ENCODE measurements at places on chromosomes 13 and 19.
A peak's percentile ranks its signal among the peaks of the same experiment; 100 is the strongest.

DNA sequence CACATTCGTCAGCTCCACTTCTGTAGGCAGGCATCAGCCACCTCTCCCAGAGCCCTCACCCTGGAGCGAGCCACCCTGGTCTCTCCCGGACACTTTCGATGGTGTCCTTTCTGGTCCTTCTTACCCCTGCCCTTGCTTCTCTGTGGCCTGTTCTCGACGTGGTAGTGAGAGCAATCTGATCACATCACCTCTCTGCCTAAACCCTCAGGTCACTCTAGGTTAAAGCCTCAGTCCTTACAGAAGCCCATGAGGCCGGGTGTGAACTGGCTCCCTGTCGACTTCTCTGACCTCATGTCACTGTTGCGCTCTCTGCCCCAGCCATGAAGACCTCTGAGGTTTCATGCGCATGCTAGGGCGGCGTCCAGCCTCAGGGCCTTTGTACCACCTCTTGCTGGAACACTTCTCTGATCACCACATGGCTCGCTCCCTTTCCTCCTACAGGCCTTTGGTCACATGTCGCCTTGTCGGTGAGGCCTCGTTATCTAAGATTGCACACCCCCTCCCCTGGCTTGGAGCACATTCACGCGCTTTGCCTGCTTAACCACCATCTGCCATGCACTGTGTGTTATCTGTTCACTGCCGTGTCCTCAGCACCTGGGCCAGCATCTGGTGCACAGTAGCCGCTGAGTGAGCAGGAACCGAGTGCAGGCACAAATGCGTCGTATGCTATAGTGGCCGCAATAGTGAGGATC lies 101.5 kb downstream of the DPF1 start:
- no peaks in the 10 kb centered on the region for H3K4me1 ChIP-seq
- no peak overlapping the region for H3K27ac ChIP-seq
- no peak overlapping the region for H3K4me3 ChIP-seq
- H3K36me3 ChIP-seq, result peaks cover 10% of the 10 kb centered on the region

- H3K36me3 ChIP-seq, result no peaks in the 10 kb centered on the region
- H3K4me3 ChIP-seq, result no peak overlapping the region
Observed at GRCh38 chr13:76000131-76000530, 364.0 kb downstream of the LMO7 start.

DNA sequence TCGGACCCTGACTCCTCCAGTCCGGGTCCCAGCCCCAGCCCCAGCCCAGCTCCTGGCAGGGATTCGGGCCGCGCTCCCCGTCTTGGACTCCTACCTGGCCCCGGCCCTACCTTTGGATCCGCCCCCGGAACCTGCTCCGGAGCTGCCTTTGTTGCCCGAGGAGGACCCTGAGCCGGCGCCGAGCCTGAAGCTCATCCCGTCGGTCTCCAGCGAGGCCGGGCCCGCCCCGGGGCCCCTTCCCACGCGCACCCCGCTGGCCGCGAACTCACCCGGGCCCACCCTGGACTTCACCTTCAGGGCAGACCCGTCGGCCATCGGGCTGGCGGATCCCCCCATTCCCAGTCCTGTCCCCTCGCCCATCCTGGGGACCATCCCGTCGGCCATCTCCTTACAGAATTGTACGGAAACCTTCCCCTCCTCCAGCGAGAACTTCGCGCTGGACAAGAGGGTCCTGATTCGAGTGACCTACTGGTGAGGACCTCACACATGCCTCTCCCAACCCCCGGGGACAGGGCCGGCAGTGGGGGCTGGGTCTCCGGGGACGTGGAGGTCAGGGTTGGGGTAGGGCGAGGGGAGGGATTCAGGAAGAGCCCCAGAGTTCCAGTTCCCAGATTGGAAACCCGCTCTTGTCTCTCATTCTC lies 732 bp downstream of the SELENOV start:
- peaks cover 9% of the 10 kb centered on the region for H3K27me3 ChIP-seq
- H3K27ac ChIP-seq, result no peak overlapping the region
- DNase-seq, result no peak
- H3K4me1 ChIP-seq, result peaks cover 12% of the 10 kb centered on the region

GRCh38 chr19:23787106-23787505 lies 28.4 kb upstream of the ZNF681 start:
- no peak for DNase-seq
- H3K4me1 ChIP-seq, result no peaks in the 10 kb centered on the region
- H3K4me3 ChIP-seq, result no peak overlapping the region
- peaks cover 8% of the 10 kb centered on the region for H3K36me3 ChIP-seq
- H3K27me3 ChIP-seq, result no peaks in the 10 kb centered on the region

- H3K27me3 ChIP-seq, result peaks cover 3% of the 10 kb centered on the region
- H3K36me3 ChIP-seq, result no peaks in the 10 kb centered on the region
- no peak overlapping the region for H3K27ac ChIP-seq
Observed at GRCh38 chr13:29499506-29500165, 95.9 kb downstream of the SLC7A1 start.

DNA sequence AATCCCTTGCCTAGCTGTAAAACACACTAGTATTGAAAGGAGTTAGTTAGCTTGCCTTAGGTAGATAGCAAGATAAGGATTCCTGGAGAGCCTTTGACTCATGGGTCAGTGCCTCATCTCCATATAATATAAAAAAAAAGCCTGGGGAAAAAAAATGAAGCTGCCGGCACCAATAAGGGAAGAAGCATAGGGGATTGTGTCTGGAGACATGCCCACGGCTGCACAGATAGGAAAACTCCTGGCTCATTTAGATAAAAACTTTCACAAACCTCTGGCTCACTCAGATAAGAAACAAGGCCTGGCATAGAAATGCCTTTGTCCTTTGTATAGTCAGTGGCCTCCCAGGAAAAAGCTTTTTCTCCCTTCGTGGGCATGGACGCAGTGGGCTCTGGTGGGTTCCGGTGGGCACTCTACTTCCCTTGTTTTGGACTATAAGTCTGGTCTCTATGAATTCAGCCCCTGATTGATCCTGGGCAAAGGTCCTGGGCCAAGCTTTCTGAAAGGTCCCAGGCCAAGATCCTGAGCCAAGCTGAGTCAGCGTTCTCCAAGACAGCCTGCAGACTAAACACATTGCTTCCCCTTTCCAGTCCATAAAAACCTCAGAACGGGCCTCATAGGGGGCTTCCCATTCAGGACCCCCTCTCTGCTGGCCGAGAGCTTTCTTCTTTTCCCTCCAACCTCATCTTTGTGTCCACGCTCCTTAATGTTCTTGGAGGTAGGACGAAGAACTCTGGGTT lies 4.9 kb upstream of the OR7A17 start:
- DNase-seq, result no peak
- H3K27me3 ChIP-seq, result no peaks in the 10 kb centered on the region
- no peaks in the 10 kb centered on the region for H3K36me3 ChIP-seq
- H3K4me1 ChIP-seq, result peaks cover 5% of the 10 kb centered on the region
- no peak overlapping the region for H3K27ac ChIP-seq

- no peak overlapping the region for H3K4me3 ChIP-seq
- DNase-seq, result no peak
- H3K27me3 ChIP-seq, result no peaks in the 10 kb centered on the region
- H3K4me1 ChIP-seq, result no peaks in the 10 kb centered on the region
- no peak overlapping the region for H3K27ac ChIP-seq
Observed at GRCh38 chr19:33554821-33555220, 33.2 kb upstream of the PEPD start.

DNA sequence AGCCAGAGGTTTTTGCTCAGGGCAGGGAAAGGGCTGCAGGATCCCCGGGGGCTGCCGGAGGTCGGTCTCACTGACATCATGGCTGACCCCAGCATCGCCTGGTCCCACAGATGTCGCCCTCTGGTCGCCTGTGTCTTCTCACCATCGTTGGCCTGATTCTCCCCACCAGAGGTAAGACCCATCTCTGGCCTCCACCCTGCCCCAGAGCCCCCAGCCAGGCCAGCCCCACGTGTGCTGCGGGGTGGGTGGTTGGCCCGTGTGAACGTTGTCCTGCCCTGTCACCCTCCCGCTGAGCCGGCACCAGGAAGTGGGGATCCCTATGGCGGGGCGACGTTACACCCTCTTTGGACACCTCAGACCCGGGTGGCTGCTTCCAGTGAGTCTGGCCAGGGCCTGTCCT lies 906 bp downstream of the FXYD5 start:
- peaks cover 38% of the 10 kb centered on the region for H3K4me1 ChIP-seq
- peak overlapping the region; percentile 75 for H3K27ac ChIP-seq
- DNase-seq, result no peak
- peaks cover 10% of the 10 kb centered on the region for H3K36me3 ChIP-seq

- DNase-seq, result no peak
- H3K4me3 ChIP-seq, result no peak overlapping the region
- H3K4me1 ChIP-seq, result no peaks in the 10 kb centered on the region
- no peaks in the 10 kb centered on the region for H3K27me3 ChIP-seq
- H3K27ac ChIP-seq, result no peak overlapping the region
- no peaks in the 10 kb centered on the region for H3K36me3 ChIP-seq
Observed at GRCh38 chr13:78787190-78787589, 128.2 kb upstream of the OBI1 start.
